Fibroblast of villous mesenchyme (primary cell): ENCODE measurements at places on chromosomes 1 and 21. TPM values are rescaled to one million over a fixed set of nuclear protein-coding genes. Genes with fewer than 3 reads are reported as not detected.

- DNase-seq = no peak
Measured at GRCh38 chr1:29062157-29062942, 61.4 kb downstream of the TMEM200B start.

DNA sequence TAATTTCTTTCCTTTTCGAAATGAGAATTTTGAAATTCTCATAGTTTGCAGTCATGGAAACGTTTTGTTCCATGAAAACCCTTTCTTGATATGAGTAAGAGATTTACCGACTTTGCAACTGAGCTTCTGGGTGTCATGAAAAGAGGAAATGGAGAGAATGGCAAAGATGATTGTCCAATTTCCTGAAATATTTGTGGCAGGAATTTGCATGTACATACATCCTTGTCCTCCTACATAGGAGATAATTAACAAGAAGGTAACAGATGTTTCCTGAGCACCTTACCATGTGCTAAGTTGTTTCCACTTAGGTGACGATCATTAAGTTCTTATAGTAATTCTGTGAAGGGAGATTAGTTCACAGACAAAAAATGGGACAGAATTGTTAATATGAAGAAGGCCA, 170.7 kb downstream of the NEGR1 start:
- DNase-seq = no peak

The TACSTD2 gene
- total RNA-seq = 0.97 and 17.7 TPM in 2 replicates

GRCh38 chr1:228941666-228942065, 206.4 kb downstream of the RHOU start:
- DNase-seq = no peak

The FAM72B gene
- 0.97 and 5.2 TPM in 2 replicates for total RNA-seq

The PPFIA4 gene
- 1.6 and 4.3 TPM in 2 replicates for total RNA-seq

The UAP1 gene
- 93.1 and 108 TPM in 2 replicates for total RNA-seq

GRCh38 chr1:226627050-226627755, 78.6 kb downstream of the STUM start:
- DNase-seq = no peak

DNA sequence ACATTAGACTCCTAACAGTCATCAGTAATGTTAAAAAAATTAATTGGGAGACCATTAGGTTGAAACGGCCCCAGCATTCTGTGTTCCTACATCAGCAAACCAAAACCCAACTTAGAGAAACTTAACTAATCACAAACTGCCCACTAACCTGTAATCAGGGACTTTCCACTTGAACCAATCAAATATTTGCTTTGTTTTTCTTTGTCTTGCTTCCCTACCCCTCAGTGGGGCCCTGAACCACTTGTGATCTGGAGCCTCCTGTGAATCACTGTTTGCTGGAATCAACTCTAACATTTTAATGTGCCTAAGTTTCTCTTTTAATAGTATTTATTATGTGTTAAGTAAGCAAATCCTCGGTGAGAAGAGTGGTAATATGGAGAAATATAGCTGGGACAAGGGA, 64.0 kb downstream of the ABCA4 start:
- no peak for DNase-seq

DNA sequence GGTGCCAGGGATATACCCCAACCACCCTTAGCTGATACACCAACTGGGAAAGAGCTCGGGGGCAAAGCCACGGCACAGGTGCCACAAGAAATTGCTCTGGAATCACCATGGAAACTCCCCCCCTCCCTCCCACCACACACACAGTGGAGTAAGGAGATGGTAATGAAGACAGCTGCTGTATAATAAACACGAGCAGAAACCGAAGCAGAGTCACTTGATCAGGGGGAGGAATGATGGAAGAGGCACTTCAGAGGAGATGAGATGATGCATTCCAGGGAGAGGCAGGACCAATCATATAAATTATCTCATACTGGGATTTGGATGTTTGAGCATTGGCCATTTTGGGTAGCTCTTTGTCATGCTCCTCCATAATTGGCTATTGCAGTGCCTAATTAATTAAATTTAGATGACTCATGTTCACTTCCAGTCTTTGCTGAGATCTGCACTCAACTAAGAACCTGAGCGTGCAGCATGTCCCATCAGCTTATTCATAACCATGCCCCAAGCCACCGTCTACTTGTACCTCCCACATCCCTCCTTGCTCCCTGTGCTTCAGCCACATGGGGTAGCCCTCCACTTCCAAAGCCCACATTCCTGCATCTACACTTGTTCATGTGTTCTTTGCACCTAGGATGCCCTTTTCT, 189.5 kb downstream of the ZSCAN20 start:
- DNase-seq = no peak

- no peak for DNase-seq
Measured at GRCh38 chr1:36464605-36465393, 615 bp upstream of the MRPS15 start.

GRCh38 chr1:221557013-221557412, 184.9 kb downstream of the DUSP10 start:
- DNase-seq = no peak

The TDRD10 gene
- not detected in 2 replicates for total RNA-seq

DNA sequence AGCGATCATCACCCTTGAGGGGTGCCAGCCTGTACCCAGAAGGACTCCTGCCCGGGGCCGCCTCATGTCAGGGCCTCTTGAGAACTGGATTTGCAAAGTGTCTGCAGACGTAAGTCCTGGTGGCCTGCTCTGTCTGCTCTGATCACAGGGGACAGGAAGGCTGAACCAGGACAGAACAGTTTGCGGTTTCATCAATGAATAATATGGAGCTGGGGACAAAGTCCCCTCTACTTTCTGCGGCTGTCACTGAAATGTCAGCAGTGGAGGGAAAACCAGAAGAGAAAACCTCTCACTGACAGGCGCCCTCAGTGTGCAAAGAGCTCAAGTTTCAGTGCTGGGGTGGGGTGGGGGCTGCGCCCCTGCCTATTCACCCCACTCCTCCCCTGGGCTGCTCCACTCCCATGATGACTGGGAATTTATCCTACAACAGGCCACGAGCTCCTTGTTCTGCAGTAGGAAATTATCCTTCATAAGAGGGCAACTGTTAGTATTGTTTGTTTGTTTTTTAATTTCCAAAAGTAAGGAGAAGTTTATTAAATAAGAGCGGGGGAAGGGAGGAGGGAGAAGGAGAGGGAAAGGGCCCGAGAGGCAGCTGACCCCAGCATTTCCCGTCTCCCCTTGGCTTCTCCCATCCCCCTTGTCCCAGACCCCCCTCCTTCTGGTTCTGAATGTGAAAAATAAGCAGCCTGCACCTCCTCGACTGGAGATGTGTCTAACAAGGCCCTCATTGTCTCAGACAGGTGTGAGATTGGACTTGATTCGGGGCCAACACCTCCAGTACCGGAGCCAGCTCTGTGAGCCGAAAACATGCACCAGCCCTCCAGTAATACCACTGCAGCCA, 149.2 kb downstream of the CLIC6 start:
- no peak for DNase-seq

The BCAN gene
- total RNA-seq = not detected in 2 replicates

The TNFSF4 gene
- total RNA-seq = 45.1 and 127 TPM in 2 replicates

DNA sequence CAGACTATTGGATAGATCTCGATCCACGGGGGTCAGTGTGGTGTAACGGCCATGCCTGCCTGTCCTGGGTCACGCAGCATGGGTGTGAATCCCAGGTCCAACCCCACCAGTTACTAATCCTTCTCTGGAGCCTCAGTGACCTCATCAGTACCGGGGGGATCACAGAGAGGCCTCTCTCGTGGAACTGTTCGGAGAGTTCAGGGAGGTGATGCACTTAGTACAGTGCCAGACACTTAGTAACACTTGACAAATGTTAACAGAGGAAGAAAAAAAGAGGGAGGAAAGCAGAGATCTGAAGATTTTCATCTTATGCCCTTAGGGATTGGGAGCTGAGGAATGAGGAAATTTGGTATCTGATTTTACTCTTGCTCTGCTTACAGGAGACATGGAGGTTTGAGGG, 2.9 kb downstream of the ABCA4 start:
- no peak for DNase-seq

GRCh38 chr1:81967951-81968350, 167.2 kb downstream of the ADGRL2 start:
- no peak for DNase-seq
